Naive thymus-derived CD4-positive, alpha-beta T cell (primary cell): ENCODE measurements at places on chromosomes 11 and 22. TPM values are rescaled to one million over a fixed set of nuclear protein-coding genes. Genes with fewer than 3 reads are reported as not detected.

FBXO7 gene
- total RNA-seq: 95.2 and 98.2 TPM in 2 replicates

OR51E1 gene
- total RNA-seq: not detected

IFITM10 gene
- 2.1 TPM for total RNA-seq

TTC38 gene
- total RNA-seq: 7.2 TPM

PICALM gene
- 96.7 TPM for total RNA-seq

SEPTIN3 gene
- total RNA-seq: 0.56 TPM

DDX25 gene
- not detected for total RNA-seq

SPINDOC gene
- total RNA-seq: 9.3 TPM

DNA sequence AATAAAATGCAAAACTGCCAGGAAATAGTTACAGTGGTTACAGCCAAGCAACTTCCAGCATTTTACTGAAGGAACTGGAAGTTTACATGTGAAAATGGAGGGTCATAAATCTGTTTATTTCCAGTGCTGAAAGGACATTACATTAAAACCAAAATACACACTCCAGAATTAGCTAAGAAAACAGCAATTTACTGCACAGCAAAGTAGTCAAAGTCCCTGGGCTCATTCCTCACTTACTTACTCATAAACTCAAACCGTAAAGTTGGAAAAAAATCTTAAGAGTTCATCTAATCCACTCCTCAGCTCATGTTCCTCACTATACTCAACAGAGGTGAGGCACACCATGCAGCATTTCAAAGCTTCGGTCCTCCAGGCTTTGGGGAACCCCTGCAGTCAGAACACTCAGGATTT, 17.4 kb downstream of the CTSC start:
- DNase-seq: no peak

- DNase-seq: no peak
Observed at GRCh38 chr11:72912253-72912652, 98.0 kb downstream of the ATG16L2 start.

- DNase-seq: no peak
Observed at GRCh38 chr11:45282081-45282480, 4.1 kb downstream of the SYT13 start.

DNA sequence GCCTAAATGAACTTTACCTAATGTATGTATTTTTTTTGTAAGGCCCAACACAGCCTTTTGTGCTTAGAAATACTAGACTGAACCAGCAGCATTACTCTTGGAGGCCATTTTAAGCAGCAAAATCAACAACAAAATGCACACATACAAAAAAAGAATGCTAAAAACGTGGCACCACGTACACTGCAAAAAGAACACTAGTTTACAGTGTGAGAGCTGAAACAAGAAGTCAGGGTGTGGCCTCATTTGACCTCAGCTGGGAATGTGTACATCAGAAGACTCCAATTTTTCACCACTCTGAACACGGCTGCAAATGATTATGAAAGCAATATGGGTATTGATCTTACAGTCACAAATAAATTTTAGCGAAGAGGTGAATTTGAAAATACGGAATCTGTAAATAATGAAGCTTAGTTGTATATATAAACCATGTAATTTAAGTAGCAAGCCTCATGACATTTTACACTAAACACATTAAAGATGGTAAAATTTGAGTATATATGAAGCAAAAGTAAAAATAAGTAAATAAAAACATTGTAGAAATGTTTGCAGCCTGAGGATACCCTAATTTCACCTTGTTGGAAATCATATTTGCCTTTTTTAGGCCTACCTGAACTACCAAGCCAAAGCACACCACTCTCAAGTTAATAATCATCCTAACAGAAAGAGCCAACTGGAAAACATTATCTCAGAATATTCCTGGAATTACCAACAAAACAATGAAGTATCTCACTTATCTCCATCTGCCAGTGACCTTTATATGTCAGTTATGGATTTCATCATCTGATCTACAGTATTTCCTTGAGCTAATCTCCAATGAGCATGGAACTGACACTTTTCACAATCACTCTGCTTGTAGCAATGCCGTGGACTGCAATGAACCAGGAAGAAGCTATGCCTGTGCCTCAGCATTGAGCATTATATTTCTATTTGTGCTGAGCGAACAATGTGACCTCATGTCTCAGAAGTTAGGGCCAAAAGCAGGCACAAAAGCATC, 319.5 kb upstream of the FAT3 start:
- DNase-seq: no peak

- no peak for DNase-seq
Observed at GRCh38 chr11:133920109-133920990, 36.4 kb downstream of the IGSF9B start.

- DNase-seq: peak; percentile 35
Observed at GRCh38 chr11:107999759-108000455, 8.8 kb upstream of the CUL5 start.

DNA sequence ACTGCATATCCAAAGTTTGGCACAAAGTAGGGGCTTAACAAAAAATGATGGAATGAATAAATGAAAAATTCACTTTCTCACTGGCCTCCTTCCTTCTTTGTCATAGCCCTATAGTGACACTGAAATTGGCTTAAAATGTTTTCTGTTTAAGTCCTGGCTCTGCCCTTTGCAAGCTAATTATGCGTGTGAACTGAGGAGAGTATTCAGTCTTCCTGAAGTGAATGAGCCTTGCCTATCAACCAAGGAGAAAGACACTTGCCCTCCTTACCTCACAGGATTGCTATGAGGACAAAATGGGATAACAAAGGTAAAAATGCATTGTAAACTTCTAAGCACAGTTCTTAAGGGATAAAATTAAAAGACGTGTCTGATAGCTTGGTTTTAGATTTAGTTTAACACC, 729.8 kb upstream of the ANO3 start:
- no peak for DNase-seq

GRCh38 chr11:33658195-33658900, 42.3 kb downstream of the C11orf91 start:
- DNase-seq: no peak

DNA sequence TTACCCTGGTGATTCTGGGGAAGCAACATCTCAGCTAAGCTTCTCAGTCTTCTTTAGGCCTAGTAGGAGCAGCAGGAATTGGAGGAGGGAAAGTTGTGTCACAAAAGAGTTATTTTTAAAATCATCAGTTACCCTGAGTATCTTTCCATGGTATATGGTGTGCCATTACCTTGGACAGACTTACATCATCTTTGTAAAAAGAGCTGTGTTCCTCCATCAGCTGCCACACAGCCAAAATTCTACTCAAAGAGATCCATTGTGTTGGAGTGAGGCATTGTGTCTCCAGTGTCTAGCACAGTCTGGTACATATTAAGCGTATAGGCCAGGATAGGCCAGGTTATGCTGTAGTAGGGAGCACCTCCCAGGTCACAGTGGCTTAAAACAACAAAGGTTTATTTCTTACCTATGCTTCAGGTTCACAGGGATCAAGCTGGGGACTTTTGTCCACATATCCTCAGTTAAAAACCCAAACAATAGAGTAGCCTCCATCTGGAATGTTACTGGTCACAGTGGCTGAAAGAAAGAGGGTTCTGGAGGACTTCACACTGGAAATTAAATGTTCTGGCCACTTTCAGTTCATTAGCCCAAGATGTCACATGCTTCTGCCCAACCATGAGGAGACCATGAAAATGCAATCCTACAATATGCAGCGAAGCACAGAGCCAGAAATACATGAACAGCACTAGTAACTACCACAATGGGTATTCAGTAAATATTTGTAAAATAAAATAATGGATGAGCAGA, 9.9 kb upstream of the TMPRSS5 start:
- DNase-seq: no peak

- no peak for DNase-seq
Observed at GRCh38 chr11:45502226-45502545, 163.2 kb downstream of the CHST1 start.

- no peak for DNase-seq
Observed at GRCh38 chr22:48253573-48253972, 1491.1 kb downstream of the TBC1D22A start.

DNA sequence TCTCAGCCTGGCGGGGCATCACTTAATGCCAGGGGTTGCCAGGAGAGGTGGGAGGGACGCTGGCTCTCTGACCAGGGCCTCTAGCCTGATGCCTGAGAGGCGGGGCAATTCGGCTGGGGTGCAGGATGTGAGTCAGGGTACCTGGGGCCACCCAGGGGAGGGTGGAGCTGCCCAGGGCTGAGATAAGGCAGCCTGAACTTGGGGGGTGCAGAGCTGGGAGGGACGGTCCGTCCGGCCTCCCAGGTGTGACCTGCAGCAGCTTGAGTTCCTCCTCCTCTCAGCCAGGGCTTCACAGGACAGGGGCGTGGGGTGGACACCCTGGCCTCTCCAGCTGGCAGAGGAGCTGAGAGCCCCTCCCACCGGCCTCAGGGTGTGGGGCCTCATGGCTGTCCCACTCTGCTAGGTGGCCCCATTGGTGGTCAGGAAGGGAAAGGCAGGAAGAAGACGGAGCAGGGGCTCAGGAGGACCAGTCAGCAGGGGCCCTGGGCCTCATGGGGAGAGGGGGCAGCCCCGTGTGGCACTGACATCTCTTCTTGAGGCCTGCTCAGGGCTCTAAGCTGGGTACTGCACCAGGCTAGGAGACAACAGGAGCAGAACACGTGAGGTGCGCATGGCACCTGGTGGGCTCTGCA, 942 bp upstream of the RPS6KA4 start:
- peak; percentile 48 for DNase-seq

DNA sequence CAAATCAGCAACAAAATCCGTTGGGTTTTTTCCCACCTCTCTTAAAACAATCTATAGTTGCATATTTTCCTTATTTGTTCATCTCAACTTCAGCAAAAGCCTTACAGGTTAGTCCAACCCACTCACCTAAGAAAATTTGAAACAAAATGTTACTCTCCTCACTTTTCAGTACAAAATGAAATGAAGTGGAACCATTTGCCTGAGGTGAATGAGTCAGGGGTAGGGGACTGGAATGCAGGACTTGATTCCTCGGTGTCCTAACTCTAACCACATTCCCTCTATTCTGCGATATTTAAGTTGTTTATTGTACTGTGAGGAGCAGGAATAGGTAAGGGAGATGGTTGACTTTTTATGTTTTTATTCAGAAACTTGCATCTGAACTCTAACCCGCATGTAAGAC, 16.4 kb downstream of the ATP5MG start:
- DNase-seq: no peak

DNA sequence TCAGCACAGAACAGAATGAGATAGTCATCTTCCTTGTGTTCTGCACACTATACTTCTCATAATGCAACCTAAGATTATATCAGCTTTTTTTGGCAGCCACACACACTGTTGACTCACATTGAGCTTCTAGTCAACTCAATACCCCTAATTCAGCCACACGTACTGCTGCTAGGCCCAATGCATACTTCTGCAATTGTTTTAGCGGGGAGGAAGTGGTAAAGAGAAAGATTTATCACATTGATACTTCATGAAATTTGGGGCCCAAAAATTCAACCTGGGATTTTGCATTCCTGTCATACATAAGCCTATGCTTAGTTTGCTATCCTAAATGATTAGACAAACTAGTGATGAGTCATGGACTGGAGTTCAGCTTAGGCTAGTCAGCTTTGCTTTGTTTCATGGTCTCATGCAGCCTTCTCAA, 8.6 kb upstream of the UPB1 start:
- no peak for DNase-seq

- DNase-seq: no peak
Observed at GRCh38 chr11:75907906-75908527, 93.0 kb downstream of the UVRAG start.

- no peak for DNase-seq
Observed at GRCh38 chr11:119729581-119729927, 554 bp upstream of the NECTIN1 start.

DNA sequence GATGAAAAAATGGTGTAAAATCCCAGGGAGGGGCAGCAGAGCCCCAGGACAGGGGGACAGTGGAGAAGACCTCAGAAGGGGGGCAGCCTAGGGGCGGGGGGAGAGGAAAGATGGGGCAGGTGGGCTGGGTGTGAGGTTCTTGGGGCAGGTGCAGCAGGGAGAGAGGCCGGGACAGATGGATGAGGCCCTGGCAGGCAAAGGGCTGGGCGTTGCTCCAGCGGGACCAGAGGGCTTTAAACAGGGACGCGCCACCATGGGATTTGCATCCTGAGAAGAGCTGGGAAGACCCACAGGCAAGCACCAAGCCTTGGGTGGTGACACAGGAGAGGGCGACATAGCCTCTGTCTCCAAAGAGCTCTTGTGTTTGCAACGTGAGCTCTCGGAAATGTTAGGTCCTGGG, 1342.8 kb downstream of the TBC1D22A start:
- no peak for DNase-seq

DNA sequence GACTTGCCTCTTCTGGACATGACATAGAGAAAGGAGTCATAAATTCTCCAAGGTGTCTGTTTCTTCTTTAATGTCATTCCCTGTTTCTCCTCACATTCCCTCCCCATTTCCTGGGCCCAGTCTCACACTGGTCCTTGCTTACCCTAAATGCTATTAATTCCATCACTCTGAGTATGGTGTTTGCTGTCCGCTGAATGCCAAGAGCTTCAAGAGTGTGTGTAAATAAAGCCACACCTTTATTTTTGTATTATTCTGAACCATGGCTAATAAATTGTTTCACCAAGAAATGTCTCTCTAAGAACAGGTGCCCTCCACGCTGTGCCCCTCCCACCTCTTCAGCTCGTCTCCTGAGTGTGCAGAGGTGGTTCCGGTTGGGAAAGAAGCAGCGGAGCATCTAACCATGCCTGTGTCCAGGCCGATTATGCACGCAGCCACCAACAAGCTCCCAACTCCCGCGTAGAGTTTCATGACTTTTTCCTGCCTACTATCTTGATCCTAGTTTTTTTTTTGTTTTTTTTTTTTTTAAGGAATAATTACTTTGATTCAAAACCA, 8.6 kb downstream of the TMEM121B start:
- no peak for DNase-seq

DNA sequence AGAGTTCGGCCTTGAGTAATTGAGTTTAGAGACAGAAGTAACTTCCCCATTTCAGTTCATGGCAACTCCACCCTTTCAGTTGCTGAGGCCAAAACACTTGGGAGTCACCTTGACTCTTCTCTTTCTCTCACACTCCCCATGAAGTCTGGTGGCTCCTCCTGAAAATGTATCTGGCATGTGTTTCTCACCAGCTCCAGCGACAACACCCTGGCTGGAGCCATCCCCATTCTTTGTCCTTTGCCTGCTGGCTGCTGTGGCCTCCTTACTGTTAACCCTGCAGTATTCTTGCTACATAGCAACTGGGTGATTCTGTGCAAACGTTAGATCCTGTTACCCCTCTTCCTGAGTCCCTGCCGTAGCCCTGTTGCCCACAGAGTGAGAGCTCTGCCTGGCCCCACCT, 23.8 kb downstream of the SLC6A5 start:
- no peak for DNase-seq

DNA sequence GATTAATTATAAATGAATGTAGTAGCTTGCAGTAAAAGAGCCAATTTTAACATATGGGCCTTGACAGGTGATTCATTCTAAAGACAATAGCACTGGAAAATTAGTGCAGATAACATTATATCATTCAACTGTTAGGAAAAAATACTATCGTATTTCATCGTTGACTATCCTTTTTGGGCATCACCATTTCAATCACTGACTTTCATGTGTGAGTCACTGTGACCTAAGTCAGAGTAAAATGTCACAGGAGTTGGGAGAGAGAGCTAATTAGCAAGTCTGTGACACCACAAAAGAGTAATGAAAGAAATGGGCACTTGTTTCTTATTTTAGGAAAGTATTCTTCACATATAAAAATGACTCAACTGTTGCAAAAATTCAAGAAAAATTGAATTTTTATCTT, 253.8 kb upstream of the CNTN5 start:
- no peak for DNase-seq
